Stimulated activated CD4-positive, alpha-beta T cell treated with anti-CD3 and anti-CD28 coated beads, Interleukin-1b, Interleukin-23, amount 100 ng/mL, for 48 hours (primary cell): ENCODE measurements at places on chromosomes 6 and 20.

DNA sequence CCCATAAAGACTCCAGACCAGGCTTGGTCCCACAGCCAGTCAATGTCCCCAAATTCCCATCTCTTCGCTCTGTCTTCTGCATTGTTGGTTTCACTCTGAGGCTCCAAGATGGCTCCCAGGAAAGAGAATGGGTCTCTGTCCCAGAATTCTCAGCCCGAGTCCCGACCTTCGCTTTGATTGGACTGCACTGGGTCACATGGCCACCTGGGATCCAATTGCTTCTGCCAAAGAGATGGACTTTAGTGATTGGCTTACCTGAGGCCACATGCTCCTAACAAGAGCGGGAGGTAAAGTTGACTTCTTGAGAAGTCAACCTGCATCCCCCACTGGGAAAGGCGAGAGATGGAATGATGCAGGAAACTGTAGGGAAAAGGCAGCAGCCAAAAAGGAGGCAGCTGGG lies 104.7 kb upstream of the PMEPA1 start:
- no peak for DNase-seq

- DNase-seq: no peak
Observed at GRCh38 chr20:50220093-50220893, 29.7 kb downstream of the CEBPB start.

GRCh38 chr6:133571681-133572080 lies 317.2 kb upstream of the TCF21 start:
- DNase-seq: no peak

- DNase-seq: no peak
Observed at GRCh38 chr20:79565-79964, 7.9 kb upstream of the DEFB125 start.

- no peak for DNase-seq
Observed at GRCh38 chr20:42740226-42740870, 449.4 kb downstream of the PTPRT start.

DNA sequence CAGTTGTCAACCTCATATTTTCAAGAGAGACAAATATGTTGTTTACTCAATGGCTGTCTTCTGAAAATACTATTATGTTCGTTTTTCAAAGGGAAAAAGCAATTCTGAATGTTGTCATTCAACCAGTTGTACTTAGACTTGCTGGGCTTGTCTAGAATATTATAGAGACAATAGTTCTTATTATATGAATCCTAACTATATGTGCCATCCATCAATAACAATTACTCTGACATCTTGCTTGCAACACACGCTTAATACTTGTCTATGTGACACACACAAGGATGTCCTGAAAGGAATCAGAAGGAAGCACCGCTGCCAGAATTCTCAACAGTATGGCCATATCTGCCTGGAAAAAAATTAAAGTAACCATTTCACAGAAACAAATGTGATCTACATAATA lies 283.3 kb upstream of the NRSN1 start:
- no peak for DNase-seq

DNA sequence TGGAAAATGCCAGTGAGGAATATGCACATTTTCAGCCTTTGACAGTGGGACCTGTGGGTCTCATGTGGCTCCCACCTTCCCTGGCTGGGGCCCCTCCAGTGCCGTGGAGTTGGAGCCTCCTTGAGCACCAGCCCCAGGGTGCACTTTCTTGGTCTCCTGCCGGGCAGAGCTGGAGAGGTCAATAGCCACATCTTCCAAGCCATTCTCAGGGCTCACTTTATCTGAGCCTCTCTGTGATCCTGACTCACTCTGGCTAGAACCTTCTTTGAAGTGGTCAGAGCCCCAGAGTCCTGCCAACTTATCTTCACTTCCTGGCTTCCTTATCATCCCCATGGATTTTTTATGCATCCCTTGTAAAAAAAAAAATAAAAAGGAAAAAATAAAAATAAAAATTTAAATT lies 5.7 kb downstream of the VSX1 start:
- DNase-seq: no peak

GRCh38 chr6:31631209-31631608 lies 10.7 kb downstream of the PRRC2A start:
- DNase-seq: no peak
